ENCODE measurements at places on chromosomes 4 and X.
A peak's percentile ranks its signal among the peaks of the same experiment; 100 is the strongest.

- DNase-seq = no peak
Observed at GRCh38 chrX:46788902-46789301, 30.0 kb upstream of the SLC9A7 start.

- DNase-seq = no peak
Observed at GRCh38 chr4:10031668-10032590, 10.6 kb upstream of the SLC2A9 start.

- DNase-seq = peak; percentile 37
Observed at GRCh38 chr4:57612279-57612678, 502.1 kb upstream of the IGFBP7 start.

DNA sequence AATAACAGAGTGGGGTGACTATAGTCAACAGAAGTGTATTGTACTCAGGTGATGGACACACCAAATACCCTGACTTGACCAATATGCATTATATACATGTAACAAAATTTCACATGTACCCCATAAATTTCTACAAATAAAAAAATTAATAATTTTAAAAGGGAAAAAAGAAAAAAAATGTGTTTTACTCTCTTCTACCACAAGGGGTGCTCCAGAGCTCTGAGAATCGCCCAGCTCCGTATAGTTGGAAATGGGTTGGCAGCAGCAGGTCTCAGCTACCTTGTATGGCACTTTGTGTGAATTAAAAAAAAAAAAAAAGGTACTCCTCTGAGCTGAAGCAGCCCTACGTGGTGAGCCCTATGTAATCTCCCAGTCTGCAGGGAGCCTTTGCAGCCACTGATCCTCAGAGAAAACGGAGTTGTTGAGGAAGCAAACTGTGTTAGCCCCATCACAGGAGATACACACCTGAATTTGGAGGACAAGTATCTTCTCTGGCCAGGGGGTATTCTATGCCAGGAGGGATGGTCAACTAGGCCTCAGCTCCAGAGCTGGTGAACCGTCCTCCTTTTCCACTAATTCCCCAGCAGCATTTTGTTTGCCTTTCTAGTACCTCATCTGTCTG lies 17.2 kb upstream of the POLA1 start:
- DNase-seq = no peak

DNA sequence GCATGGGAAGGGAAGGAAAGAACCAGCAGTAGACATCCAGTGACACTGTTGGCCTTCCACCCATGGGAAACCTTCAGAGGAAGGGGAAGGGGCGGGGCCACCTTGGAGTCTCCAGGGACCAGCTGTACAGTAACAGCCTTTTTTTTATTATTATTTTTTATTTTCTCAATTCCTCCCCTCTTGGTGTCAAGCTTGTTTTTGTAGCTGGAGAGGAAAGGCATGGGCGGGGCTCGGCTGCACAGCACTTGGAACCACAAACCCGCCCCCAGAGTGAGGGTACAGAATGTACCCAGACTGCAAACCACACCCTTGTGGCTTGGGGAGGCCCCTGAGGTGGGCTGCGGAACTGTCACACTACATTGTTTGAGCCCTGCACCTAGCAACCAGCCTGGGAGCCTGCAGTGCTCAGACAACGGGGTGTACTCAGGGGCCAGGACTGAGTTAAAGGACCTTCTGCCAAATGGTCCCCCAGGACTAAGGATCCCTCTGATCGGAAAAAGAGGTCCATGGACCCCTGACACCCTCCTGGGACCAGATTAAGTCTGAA lies 45.7 kb downstream of the PRPS1 start:
- DNase-seq = peak; percentile 16

GRCh38 chr4:108337923-108338322 lies 169.2 kb upstream of the LEF1 start:
- DNase-seq = peak; percentile 9

- DNase-seq = peak; percentile 70
Observed at GRCh38 chr4:101348995-101349800, 1.9 kb upstream of the PPP3CA start.

DNA sequence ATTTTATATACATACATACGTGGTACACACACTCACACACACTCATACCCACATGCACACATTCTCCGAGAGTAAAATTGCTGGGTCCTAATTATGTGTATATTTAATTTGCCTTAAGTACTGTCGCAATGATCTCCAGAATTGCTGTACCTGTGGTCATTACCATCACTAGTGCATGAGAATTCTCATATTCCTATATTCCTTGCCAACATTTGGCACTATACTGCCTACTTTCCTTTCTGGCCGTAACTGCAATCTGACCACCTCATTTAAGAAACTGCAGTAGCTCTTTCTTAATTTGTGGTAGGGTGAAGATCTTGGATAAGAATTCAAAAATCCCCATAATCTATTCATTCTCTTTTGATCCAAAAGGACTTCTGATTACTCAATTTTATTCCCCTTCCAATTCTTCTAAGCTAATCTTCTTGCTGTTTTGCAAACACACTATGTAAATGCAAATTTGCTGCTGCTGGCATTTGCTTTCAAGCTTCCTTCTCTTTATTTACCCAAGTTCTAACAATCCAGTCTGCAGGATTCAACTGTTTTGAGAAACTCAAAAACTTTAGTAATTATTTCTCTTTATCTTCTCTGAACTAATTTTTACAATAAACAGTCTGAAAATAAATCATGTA lies 45.1 kb downstream of the ASIC5 start:
- no peak for DNase-seq

DNA sequence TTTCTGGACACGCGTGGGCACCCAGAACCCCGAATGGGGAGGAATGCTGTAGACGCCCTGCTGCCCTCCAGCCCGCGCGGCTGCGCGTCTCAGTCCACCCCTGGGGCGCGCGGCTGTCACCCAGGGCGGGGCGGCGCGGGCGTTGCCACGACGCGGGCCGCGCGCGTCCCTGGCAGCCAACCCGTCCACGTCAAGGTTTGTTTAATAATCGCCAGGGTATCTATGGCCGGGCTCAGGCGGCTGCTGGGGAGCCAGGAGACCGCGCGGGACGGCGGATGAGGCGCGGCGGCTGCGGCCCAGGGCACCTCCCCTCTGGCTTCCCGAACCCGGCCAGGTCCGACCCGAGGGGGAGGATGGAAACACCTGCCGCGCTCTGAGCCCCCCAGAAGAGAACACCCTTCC lies at the start of gene SPATA18:
Gene SPATA18 (plus strand): TSS at position 92 of the 402 bp plus-strand sequence. CDS start 401 bp downstream, outside the sequence.
- no peak for DNase-seq

- no peak for DNase-seq
Observed at GRCh38 chr4:47816748-47817147, 21.1 kb downstream of the CORIN start.

- no peak for DNase-seq
Observed at GRCh38 chr4:10750714-10751113, 66.1 kb upstream of the CLNK start.

DNA sequence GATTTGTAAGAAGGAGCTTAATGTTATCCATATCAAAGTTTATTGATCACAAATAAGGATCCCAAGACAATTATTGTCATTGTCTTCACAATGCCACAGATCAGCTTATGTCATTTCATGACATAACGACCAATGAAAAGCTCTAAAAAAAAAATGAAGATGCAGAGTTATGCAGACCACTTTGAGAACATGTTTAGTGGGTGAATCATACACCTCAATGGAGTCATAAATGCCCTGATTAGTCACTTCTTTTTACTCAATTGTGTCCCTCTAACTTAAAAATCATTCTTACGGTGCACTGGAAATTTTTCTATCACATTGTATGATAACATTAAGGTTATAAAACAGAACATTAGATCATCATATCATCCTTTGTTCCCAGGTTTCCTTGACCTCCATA lies 87.6 kb upstream of the GABRG1 start:
- DNase-seq = no peak
